ENCODE measurements at places on chromosomes 7 and 10.

- no peak for DNase-seq
Observed at GRCh38 chr7:14252458-14252857, 263.0 kb upstream of the ETV1 start.

DNA sequence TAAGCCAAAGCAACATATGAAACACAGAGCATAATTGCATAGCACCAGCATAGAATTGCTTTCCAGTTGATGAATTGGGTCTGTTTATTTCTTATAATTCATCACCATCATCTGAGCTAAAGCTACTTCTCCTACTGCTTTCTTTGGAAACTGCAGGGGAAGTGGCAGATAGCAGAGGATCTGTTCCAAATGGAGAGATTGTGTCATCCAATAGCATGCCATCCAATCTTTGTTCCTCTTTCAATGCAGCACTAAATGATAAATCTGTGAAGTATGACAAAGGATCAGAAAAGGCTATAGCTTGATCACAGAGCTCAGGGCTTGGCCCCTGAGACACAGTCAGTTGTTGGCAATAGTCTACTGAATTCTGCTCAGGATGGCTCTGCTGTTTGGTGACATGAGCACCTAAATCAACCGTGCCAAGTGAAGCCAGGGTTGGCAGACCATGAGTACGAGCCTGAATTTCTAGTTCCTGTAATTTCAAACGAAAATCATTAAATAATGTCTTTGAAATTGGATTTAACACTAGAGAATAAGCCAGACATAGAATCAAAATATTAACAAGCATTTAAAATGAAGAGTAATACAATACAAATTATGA lies 90.0 kb downstream of the TFEC start:
- DNase-seq, result no peak

GRCh38 chr10:117549100-117549585 lies 6.6 kb downstream of the EMX2 start:
- DNase-seq, result no peak

GRCh38 chr10:84230359-84230758 lies 5.0 kb upstream of the LRIT2 start:
- no peak for DNase-seq

DNA sequence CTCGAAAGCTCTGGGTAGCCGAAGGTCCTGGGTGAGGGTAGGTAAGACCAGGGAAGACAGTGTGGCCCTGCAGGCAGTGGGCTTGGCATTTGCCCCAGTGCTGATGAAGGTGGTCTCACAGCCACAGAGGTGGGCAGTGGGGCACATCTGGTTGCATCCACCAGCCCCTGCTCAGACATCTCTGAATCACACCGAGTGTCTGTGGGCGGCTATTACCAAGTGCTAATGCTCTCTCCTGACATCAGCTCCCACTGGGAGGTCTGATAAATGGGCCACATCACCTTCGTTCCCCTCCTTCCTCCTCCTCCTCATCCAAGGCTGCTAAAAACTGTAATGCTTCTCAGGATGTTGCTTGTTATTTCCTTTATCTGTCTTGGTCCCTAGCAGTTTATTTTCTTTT lies 330.9 kb upstream of the COBL start:
- DNase-seq, result no peak

All from cerebellum (tissue), 4 donors.